T-helper 2 cell treated with Interferon-gamma antibody and Interleukin-4, amounts not matched to agents 5 μg/mL and 100 μg/mL, for 36 hours (primary cell): ENCODE measurements at places on chromosomes 7 and 10.
A peak's percentile ranks its signal among the peaks of the same experiment; 100 is the strongest.

- no peak for DNase-seq
These were observed 74.9 kb downstream of the NUDCD3 start for GRCh38 chr7:44415510-44415909.

GRCh38 chr10:78528749-78529204, 495.1 kb downstream of the RPS24 start:
- no peak for DNase-seq

GRCh38 chr10:129545261-129545660, 78.2 kb downstream of the MGMT start:
- no peak for DNase-seq

DNA sequence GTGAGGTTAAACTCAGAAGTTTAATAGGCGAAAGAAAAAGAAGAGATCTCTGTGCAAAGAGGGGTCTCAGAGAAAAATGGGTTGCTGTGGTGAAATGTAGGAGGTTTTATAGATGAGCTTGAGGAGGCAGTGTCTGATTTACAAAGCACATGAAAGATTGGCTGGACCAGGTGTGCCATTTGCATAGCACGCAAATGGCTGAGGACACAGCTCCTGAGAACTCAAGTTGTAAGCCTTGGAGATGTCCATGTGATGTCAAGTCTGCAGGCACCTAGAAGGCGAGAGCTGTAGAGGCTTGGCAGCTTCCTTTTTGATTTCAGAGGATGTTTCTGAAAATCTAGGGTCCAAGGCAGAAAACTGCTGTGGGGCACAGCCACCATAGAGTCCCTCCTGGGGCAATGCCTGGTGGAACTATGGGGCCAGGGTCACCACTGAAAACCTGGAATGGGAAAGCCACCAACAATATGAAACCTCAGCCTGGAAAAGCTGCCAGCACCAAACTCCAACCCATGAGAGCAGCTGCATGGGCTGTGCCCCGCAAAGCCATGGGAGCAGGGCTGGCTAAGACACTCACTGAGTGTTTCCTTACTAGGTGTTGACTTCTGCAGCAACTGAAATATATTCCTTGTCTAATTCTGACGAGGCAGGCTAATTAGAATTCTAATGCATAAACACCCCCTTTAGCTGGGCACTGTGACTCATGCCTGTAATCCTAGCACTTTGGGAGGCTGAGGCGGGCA, 96.9 kb upstream of the TNS3 start:
- no peak for DNase-seq

- DNase-seq, result no peak
These were observed 87.7 kb upstream of the PDK4 start for GRCh38 chr7:95684037-95684436.

DNA sequence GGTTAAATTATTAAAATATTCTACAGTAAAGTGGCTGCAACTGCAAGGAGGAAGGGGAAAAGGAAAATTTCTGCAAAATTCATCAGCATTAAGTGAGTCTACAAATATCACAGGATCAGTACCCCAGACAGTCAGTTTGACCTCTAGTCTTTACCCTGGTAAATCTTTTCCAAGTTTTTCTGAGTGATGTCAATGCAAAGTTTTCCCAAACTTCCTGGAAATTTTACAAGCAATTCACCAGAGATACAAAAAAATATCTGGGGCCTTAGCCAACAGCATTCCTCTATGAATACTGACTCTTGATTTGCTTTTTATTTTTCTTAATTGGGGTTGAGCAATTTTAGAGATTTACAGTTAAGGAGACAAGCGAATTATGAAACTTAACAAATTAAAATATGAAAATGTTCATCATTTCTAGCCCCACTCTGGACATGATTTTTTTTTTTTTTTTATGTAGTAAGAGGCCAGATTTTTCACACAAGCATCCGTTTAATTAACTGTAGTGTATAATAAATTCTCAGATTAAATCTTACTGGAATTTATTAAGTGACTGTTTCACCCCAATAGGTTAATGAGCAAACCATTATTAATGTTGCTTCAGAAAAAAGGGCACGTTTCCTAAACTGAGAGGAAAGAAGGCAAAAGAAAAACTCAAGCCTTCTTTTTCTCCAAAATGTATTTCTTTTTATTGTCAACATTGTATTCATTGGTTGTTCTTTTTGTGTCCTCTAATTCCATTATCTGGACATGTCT, 539.5 kb upstream of the FZD8 start:
- DNase-seq, result no peak

DNA sequence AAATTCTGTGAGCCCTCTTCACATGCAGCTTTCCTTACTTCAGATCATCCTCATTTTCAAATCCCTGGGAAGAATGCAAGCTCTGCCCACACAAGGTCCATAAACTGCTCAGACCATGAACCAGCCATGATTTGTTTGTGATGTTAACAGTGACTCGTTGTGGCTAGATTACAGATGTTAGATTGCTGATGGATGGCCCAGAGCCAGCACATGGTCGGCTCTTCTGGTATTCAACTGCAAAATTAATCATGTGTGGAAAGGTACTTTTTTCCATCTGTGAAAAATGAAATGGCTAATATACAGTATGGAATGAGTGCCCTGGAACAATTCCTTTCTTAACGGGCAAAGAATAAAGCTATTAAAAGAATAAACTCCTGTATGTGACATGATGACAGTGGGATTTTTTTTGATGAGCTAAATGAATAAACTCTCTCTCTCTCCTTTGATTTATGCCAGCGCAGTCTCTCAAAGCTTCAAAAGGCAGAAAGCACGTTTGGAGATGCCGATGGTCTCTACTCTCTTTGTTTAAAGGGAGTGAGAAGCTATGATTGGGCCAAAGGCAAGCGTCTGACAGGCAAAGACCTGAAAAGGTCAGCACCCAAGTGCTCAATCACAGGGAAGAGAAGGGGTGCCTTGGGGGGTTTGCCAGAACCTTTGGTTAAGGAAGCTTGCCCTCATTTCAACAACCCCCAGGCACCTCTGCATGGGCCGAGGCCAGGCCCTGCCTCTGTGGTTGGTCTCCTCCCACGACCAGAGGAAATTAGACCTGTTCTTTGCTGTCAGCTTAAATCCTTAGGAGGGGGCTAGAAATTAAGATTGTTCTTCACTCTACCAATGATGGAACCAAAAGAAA, 444.0 kb upstream of the NFE2L3 start:
- no peak for DNase-seq

GRCh38 chr10:590721-591120, 98.7 kb downstream of the DIP2C start:
- no peak for DNase-seq

DNA sequence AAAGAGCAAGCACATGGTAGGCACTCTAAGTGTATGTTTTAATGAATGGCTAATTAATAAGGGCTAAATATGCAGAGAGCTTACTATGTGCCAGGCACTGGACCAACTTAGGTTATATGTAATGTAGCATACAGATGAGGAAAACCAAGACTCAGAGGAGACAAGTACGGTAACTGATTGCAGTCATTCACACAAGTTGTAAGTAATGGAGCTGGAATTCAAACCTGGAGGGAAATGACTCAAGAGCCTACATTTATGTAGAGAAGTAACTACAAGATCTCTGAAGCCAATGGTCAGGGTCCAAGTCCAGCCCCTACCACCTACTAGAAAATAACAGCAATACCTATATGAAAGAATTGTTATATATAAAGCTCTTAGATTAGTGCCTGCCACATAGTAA, 97.3 kb upstream of the KCNIP2 start:
- DNase-seq, result no peak

DNA sequence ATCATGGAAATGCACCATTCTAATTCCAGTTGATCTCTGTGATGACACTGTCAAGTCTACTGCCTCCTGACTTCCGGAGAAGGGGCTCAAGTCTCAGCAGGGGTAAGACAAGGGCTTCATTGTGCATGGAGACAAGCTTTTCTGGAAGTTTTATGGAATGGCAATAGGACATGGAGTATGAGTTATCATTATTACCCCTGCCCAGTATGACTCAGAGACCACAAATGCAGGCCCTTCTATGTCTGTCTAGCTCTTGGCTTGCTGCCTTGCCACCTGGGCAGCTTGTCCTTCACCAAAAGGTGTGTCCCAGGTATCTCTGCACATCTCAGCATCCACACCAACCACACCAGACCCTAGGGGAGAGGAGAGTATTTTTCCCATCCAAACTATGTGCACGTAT, 34.9 kb upstream of the KIAA1217 start:
- DNase-seq, result no peak

DNA sequence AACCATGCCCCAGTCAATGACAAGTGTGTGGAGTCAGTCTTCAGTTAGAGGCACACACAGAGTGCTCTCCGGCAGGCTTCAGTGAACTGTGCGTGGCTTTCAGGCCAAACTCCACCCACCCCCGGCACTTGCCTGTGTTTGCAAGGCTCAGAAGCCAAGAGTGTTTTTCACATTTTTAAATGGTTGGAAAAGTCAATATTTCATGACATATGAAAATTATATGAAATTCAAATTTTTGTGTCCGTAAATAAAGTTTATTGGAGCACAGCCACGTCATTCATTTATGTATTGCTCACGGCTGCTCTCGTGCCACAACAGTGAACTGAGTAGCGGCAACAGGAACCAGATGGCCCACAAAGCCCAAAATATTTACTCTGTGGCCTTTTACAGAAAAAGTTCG, 104.7 kb downstream of the SFMBT2 start:
- DNase-seq, result no peak

- peak; percentile 78 for DNase-seq
These were observed 41.1 kb upstream of the FAM133B start for GRCh38 chr7:92631067-92631849.

GRCh38 chr7:16071246-16071857, 350.0 kb downstream of the CRPPA start:
- DNase-seq, result no peak

DNA sequence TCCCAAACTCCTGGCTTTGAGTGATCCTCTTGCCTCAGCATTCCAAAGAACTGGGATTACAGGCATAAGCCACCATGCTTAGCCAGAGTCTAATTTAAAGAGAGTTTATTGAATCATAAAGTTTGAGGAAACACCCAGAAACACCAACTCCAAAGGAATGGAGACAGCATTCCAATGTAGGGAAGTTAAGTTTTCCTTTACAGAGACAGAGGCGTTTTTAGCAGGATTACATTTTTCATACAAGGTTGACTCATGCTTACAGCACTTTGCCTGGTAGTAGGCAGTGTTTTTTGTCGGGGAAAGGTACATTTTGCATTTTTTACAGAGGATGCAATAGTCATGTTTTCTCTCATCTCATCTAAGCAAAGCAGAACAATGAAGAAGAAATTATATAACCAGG, 18.9 kb upstream of the OPN4 start:
- no peak for DNase-seq

GRCh38 chr10:7872041-7872442, 53.7 kb downstream of the TAF3 start:
- DNase-seq, result no peak

DNA sequence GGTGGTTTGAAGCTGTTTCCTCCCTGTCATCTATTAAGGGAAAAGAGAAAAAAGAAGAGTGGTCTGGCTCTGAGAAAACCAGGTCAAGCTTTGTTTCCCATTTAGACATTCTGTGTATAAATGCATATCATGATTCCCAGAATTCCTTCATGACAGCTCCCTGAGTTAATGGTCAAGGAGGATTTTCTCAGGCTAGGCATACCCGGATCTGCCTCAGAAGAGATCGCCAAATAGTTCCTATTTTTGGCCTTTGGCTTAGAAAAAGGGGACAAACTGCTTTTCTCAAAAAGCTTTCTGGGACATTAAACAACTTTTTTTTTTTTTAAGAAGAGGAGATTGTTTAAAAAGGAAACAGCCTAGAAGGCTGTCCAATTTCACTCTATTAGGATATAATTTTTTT, 53.5 kb upstream of the PIP4K2A start:
- no peak for DNase-seq

- DNase-seq, result no peak
These were observed 229.3 kb downstream of the DNAJB6 start for GRCh38 chr7:157565981-157566630.

DNA sequence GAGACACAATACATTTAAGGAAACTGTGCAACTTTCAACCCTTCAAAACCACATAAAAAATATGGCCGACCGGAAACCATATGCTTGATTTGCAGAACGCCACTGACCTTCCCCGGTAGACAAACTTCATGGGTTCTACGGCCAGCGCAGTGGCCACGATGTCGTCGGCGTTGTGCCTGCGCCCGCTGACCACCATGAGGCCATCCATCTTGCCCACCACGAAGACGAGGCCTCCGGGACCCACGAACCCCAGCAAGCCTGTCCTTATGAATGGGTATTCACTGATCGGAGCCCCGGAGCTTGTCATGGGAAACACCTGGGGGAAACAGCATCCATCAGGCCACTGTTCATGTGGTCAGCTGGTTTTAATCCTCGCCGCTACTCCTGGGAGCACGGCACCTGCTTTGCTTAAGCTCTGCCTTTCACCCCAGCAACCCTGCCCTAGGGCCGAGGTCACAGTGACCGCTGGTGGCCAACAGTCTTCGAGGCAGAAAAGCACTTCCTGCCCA, 229.1 kb downstream of the ZMYND11 start:
- DNase-seq, result no peak

DNA sequence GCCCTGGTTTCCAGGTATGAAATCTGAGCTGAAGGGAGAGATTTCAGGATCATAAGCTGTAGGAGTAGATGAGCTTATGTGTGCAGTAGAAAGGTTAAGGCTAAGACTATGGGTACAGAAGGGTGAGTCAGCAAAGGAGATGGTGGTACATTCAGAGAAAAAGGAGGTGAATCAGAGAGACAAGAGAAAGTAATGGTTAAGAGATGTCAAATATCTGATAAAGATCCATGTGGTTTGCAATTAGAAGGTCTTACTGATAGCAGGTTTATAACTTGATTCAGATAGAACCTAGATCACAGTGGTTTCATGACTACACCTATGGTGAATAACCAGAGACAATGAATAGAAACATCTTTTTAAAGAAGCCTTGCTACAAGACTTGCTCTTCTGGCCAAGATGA, 4.5 kb upstream of the NPY start:
- DNase-seq, result no peak

DNA sequence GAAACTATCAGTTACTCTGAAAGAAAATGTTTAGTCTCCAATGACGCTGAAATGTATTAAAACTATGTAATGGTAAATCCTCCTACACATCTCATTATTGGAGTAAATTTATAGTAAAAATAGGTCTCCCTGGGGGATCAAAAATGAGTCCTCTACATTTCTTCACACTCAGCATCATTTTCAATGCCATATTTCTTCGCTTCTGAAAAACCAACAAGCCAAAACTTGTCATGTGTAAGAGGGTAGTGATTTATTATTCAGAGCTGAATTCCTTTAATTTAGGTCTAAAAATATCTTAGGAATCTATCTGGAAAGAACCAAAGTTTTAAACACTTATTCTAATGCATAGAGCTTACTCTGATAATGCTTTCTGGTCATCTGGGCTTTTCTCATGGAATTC, 3.0 kb downstream of the PDK4 start:
- no peak for DNase-seq
